Small intestine (tissue), 16 donors: ENCODE measurements at places on chromosomes 4 and X.

DNA sequence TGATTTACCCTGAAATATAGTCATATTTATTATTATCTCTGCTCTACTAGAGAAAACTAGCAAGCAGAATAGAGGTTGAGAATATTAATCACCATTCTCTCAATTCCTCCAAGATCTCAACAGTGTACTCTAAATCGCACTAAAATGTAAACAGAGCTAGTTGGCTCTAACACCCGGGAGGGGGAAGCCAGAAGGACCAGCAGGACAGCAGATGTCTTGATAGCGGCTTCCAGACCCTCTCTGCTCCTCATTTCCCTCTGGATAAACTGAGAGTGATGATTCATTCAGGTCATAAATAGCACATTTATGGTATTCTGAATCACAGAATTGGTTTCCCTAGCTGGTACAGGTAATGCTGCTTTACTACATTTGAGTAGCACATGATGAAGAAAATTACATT lies 82.5 kb downstream of the TBC1D9 start:
- DNase-seq, result no peak

DNA sequence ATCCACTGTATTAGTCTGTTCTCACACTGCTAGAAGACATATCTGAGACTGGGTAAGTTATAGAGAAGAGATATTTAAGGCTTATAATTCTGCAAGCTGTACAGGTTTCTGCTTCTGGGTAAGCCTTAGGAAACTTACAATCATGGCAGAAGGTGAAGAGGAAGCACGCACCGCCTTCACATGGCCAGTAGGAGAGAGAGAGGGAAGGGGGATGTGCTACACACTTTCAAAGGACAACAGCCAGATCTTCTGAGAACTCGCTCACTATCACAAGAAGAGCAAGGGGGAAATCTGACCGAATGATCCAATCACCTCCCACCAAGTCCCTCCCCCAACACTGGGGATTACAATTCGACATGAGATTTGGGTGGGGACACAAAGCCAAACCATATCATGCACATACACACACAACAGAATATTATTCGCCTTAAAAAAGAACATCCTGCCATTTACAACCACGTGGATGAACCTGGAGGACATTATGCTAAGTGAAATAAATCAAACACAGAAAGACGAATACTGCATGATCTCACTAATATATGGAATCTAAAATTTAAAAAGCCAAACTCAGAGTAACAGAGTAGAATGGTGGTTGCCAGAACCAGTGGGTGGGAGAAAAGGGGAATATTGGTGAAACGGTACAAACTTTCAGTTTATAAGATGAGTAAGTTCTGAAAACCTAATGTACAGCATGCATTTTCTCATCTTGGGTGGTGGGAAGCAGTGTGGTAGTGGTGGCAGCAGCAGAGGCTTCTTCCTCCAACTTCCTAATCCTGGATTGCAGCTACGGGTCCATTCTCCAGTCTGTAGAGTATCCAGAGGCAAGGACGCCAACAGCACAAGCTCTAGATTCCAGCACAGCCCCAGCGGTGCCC lies 12.8 kb downstream of the FRYL start:
- DNase-seq, result no peak

DNA sequence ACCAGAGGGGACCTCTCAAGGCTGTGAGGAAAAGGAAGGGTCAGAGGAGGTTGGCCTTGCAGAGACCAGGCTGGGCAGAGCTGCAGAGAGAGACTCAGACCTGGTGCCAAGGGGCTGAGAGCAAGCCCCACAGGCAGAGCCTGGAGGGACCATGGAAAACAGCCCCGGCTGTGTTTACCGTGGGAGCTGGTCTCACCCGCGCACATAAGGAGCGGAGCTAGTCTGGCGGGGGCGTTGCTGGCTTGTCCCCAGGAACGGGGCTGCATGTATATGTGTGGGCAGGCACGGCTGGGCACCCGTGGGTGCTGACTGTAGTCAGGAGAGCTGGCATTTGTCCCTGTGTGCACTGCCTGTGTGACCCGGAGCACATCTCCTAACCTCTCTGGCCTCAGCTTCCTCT lies 45.7 kb downstream of the C4orf50 start:
- DNase-seq, result no peak

GRCh38 chrX:18578546-18578945 lies 93.4 kb downstream of the RS1 start:
- DNase-seq, result no peak

GRCh38 chrX:84064814-84065213 lies 123.2 kb downstream of the RPS6KA6 start:
- DNase-seq, result no peak

GRCh38 chr4:108695062-108695461 lies 44.7 kb downstream of the OSTC start:
- DNase-seq, result no peak

DNA sequence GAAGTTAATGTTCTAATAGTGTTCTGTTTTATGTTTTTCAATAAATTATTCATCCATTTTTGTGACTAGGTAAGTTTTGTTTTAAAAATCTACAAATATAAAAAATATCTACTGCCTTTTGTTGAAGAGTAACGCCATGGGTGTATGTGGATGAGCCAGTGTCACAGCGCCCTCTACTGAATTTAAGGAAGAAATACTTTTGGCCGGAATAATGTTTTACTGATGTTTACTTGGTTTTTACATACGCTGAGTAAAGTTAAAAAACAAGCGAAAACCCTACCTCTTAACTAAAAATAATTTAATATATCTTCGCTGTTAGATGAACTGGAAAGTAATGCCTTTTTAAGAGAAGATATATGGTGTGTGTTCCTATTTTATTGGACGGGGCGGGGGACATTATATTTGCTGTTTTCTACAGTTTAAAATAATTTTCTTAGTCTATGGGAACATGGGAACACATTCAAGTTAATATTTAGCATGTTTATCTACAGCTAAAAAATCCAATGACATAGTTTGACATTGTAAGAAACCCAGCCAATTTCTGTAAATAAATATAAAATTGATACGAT lies 86.1 kb downstream of the CPE start:
- peak; percentile 42 for DNase-seq

- no peak for DNase-seq
Observed at GRCh38 chr4:28654618-28655017, 1794.0 kb downstream of the STIM2 start.

DNA sequence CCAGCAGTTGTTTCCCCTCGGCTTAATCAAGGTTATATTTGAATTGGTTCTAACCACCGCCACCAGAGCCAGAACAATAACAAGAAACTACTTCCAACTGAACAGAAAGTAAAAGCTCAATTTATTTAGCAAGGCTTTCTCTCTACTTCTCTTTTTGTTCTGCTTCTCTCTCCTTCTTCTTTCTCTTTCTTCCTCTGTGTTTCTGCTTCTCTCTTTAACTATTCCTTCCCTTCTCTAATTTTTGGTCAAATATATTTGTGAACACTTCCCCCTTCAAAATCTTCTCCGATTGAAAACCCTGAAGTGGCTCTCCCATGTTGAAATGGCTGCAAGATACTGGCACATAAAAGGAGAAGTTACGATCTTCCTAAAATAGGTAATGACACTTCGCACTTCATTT lies 1195.9 kb upstream of the PRKX start:
- no peak for DNase-seq

DNA sequence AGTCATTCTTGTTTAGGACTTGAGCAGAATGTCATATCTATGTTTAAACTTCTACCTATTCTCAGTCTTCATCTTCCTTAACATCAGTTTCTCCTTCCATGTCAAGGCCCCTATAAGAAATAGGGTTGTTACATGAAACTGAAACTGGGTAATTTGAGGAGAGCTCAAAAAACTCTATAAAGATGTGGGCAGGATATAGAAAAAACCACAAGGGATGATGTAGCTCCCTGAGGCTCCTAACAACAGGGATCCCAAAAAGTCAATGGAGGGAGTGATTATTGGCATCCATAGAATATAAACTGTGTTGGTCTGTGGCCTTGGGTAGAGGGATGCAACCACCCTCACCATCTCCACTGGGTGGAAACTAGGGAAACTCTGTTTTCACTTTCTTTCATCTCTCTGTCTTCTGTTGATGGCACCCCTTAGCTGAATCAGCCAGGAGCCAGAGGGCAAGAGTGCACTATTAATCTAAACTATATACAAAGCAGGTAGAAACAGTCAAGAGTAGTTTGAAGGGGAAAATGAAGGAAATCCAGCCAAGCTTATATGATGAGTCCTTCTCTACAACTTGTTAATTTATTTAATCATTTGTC lies 27.6 kb downstream of the C4orf54 start:
- no peak for DNase-seq

GRCh38 chr4:105430811-105431210 lies 43.1 kb downstream of the PPA2 start:
- no peak for DNase-seq

DNA sequence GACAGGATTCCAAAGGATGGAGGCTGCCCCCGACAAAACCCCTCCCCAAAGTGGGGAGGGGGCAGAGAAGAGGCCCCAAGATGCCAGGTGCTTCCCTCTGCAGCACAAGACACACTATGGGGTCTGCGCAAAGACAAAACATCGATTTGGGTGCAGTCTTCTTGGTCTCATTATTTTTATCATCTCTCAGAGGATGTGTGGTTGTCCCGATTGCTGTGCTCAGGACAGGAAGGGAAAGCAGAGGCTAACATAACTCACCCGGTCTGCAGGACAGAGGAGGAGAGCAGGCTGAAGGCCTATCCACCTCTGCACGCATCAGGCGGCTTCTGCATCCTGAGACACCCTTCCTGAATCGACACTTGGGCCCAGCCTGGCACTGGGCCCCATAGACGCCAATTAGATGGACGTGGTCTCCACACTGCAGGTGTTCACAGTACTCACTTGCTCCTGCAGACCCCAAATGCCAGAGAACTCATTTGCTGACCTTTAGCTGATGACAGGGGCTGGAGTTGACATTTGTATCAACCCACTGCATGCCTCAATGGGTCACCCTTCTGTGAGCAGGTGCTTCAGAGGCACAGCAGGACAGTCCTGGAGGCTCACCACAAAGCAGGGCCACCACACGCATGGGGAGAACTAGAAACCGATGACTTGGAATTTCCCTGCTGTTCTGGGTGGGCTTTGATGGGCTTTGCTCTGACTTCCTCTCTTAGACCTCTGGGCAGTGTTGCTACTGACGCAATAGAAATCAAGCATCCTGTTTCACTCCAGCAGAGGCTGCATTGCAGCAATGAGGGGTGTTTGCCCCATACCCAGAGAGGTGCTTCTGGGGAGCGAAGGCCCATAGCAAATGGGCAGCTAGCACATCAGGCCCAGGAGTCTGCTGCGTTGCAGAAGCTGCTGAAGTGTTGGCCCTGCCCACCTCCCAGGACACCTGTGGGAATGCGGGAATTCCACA lies 96.3 kb upstream of the ENPP6 start:
- DNase-seq, result no peak
